Right renal cortex interstitium (tissue), 3 donors: ENCODE measurements at places on chromosomes 5 and 9.

GRCh38 chr9:137227054-137227852 is at the start of gene RNF224:
TSS of gene RNF224 (plus strand) at chr9:137227502. CDS start at chr9:137228336, 834 bp downstream.
- peak; percentile 66 for DNase-seq

DNA sequence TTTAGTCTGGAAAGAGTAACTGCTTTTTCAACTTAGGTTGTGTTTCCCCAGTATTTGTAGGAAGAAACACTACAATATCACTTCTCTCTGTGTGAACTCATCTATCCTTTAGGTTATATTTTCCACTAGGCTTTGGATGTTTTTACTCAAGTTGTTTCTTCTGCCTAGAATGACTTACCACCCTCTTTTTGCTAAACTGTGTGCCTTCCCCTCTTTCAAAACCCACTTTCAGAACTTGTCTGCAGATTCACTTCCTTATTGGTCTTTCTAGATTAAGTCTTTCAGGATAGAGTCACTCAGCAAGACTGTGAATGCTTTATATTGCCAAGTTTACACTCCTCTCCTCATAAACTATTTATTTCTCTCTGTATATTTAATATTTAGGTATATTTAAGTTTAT is 14.2 kb upstream of the CAST start:
- no peak for DNase-seq

DNA sequence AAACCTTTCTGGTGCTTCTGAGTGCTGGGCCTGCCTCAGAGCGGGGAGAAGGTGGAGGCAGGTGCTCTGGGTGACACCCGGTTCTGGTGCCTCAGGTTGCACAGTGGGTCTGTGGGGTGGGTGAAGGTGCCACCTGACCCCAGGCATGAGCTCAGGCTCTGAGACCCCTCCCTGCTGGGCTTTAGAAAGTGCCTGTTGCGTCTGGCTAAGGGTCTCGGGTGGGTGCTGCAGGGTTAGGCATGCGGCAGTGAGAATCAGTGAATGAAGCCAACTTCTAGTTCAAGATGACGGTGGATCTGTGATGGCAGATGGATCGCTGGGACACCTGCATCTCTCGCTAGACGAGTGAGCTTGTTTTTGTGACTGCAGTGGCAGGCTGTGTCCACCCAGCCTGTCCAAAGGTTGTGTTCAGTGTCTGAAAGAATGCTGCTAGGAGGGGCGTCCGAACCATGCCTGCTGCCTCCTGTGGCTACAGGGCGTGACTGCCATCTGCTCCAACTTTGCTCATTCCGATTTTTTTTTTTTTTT is 5.0 kb downstream of the SQSTM1 start:
- DNase-seq, result no peak

- DNase-seq, result no peak
Measured at GRCh38 chr5:139204196-139204595, 6.0 kb upstream of the SIL1 start.

DNA sequence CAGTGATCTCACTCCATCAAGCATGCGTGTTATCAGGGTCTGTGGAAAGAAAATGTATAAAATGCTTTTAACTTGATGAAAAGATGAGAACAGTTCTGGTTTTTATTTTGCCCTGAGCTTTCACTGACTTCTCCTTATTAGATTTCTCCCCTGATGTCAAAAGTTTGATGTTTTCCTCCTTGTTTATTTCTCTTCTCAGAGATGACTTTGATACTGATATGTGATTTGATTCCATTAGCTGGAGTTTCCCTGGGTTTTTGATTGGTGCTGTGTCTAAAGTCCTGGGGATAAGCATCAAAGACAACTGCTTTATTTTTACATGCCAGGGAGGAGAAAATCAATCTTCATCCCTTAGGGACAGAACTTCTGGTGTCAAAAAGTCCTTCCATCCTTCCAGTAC is 510.0 kb downstream of the KCTD16 start:
- DNase-seq, result no peak

DNA sequence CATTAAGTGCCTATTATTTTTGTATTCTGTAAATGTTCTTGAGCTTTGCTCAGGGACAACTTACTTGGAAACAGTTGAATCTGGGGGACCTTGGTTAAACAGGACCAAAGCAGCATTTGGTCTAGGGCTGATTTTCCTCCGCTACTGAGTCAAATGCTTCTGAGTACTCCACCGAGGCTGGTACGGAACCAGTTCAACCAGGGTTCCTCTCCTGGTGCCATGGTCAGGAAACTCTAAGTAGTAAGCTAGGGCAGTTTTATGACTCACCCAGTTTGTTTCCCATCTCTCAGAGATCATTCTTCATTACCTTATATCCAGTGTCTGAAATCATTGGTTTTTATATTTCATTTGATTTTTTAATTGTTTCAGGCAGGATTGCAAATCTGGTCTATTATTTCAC is 111.9 kb upstream of the TNFAIP8 start:
- no peak for DNase-seq

- no peak for DNase-seq
Measured at GRCh38 chr5:168570490-168571328, 8.5 kb downstream of the PANK3 start.

GRCh38 chr5:105508519-105508918 is 1945.9 kb upstream of the NUDT12 start:
- no peak for DNase-seq

DNA sequence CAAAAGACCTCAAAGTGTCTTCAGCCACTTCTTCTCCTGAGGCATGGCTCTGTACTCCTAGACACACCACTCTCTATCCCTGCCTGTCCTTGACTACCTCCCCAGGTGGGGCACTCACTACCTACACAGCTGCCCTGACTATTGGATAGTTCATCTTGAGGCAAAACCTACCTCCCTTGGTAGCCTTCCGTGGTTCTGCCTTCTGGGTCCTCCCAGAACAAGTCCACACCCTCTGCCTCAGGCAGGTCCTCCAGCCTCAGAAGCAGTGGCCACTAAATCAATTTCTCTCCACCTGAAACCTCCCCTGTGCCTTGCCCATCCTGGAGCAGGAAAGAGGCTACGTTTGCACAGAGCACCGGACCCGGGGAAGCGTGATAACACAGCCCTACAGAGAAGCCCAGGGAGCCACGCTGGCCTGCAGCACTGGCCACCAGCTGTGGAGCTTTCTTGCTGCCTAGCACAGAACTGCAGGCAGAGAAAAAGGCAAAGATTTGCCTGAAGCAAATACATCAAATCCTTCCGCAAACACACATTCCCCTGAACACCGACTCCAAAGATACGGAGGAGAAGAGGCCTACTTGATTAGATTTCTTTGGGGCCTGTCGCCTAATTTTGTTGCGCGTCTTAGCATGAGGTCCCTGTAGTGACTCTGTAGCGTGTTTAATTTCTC is 141.8 kb downstream of the C9orf50 start:
- DNase-seq, result no peak

GRCh38 chr9:115194216-115194615 is 76.3 kb upstream of the TNC start:
- DNase-seq, result no peak

DNA sequence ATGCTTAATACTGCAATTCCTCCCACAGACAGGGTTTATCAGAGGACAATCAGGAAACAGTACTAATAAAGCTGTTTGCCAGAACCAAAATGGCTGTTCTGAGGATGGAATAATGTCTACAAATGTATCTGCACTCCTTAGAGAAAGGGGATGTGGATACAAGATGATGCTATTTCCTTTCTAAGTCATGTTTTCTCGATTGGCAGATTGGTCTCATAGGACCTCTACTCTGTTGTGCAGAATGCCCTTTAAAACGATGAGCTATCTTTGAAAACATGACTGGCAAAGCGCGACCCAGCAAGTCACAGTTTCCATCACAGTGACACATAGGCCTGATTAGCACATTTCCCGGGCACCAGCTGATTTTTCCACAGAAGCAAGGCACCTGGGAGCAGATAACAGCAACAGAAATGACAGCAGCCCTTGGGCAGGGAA is 54.0 kb downstream of the AOPEP start:
- DNase-seq, result no peak

DNA sequence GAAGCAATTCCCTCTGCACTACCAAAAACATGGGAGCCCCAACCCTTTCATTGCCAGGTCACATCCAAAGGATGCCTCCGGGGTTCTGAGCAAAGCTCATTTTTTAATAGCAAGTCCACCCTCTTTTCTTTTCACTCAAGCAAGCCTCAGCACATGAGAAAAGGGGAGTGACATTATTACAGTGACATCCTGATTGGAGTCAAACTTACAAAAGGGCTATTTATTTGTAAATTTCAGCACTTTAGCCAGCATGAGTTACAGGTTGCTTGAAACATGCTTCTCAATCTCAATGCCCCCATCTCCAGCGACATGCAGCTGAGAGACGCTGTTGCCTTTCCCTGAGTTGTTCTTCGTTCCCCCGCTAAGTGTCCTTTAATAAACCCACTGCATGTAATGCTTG is 238.4 kb upstream of the PANK3 start:
- DNase-seq, result no peak

DNA sequence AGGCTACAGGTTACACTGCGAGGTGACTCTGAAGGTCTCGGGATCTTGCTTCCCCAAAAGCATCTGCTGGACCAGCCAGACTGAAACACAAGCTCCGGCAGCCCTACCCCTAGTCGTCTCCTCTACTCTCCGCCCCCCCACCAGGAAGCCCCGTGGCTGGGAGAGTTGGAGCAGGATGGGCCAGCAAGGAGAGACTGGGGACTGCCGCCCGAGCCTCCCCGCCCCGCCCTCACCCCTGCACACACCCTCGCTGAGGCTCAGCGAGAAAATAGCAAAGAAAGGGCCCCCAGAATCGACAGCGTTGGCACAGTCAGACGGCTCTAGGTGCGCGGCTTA is 1.3 kb downstream of the TRIM7 start:
- DNase-seq, result no peak

DNA sequence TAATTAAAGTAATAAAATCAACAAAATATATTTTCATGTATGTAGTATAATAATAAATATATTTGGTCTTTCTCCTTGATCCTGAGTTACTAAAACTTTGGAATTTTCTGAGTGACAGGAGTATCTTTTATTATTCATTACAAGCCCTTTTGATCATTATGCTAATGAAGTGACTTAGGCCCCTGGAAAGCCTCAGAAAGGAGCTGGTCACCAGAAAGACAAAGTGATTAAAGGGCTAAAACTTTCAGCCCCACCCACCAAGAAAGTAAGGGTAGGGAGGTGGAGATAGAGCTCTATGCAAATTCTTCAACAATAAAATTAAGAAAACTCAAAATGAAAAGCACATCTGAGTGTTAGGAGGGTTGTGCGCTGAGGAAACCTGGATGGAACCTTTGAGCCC is 27.5 kb downstream of the UBQLN1 start:
- DNase-seq, result no peak

- no peak for DNase-seq
Measured at GRCh38 chr5:119275601-119276173, 80.1 kb upstream of the TNFAIP8 start.

- DNase-seq, result no peak
Measured at GRCh38 chr9:133371261-133371711, 4.6 kb downstream of the SURF4 start.

GRCh38 chr5:95880081-95880926 is 57.8 kb upstream of the GLRX start:
- no peak for DNase-seq

DNA sequence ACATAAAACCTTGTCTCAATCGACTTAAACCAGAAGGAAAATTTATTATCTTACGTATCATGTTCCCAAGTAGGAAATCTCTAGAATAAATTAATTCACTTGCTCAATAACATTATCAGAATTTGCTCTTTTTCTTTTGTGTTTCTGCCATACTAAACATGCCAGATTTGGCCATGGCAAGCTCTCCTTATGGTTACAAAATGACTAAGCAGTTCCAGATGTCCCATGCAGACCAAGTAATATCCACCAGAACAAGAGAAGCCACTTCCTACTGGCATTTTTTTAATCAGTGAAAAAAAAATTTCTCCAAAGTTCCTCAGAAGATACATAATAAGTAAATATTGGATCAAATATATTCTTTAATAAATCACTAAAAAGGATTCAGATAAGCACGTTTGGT is 25.2 kb upstream of the ADAMTS6 start:
- no peak for DNase-seq

DNA sequence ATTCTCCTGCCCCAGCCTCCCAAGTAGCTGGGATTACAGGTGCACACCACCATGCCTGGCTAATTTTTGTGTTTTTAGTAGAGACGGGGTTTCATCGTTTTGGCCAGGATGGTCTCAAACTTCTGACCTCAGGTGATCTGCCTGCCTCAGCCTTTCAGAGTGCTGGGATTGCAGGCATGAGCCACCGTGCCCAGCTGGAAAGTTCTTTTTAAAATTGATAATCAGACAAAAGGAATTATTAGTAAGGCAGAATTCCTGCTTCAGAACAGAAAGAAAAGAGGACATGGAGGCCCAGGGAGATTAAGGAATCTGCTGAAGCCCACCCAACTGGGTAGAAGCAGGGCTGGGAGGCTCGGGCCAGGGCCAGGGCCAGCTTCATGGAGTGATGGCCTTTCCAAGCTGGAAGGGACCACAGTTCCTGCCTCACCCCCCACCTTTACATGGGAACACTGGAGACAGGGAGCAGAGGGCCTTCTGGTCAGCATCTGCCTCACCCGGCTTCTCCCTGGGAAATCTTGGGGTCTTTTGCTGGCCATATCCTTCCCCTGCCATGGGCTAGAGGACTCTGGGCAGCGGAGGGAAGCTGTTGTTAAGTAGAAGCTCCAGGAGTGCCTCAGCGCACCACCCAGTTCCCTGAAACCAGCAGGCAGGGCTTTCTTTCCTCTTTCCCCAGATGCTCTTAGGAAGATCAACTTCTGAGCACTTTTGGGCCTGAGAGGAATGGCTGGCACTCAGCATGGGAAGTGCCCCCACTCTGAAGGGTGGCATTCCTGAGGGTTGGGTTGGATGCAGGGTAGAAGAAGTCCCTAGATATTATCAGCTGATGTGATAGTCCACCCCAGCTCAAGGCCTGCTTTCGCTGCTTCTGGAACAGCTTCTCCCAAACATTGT is 70.1 kb downstream of the RGS3 start:
- no peak for DNase-seq
